ENCODE measurements at places on chromosomes 3 and 15. TPM values are rescaled to one million over a fixed set of nuclear protein-coding genes. Genes with fewer than 3 reads are reported as not detected.

GRCh38 chr15:37105889-37106288 is 5.5 kb upstream of the MEIS2 start:
- no peak for DNase-seq

The ANKUB1 gene
- total RNA-seq: not detected

DNA sequence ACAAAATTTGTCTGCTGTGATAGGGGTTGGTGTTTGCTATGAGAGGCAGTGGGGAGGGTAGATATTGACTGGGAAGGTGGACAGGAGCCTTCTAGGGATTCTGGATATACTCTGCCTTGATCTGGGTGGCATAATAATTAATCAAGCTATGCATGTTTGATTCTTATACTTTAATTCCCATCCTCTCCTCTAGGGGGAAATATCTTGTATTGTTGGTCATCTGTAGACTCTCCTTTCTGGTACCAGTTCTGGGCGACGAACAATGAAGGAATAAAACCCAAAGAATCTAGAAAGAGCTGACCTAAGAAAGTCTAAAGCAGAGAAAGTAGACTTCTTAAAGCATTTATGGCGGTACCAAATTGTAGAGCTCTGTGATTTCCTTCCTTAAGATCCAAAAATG is 198.2 kb upstream of the STRIT1 start:
- no peak for DNase-seq

GRCh38 chr3:129611812-129612533 is 5.5 kb upstream of the PLXND1 start:
- no peak for DNase-seq

The RPUSD3 gene
- 17.3 TPM for total RNA-seq

DNA sequence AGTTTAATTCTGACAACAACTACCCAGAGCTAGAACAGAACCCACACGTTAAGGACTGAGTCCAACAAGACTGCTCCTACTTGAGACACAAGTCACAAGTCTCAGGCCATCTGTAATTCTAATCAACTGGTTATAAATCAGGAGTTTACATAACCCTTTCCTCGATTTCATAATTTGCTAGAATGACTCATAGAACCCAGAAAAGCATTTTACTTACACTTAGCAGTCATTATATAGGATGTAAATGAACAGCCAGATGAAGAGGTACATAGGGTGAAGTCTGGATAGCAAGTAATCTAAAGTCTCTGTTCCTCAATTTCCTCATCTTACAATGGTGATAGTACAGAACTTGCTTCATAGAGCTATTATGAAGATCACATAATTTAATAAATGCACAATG is 1018.2 kb downstream of the DIPK2A start:
- no peak for DNase-seq

Data from liver (tissue), 10 donors.